GM12891 (cell line): ENCODE measurements at places on chromosomes 7 and 10.

GRCh38 chr7:117810642-117811512, 62.4 kb downstream of the CTTNBP2 start:
- DNase-seq: no peak

- no peak for DNase-seq
Measured at GRCh38 chr7:100639995-100640516, 1.3 kb downstream of the TFR2 start.

- DNase-seq: no peak
Measured at GRCh38 chr10:48976196-48976595, 36.6 kb upstream of the LRRC18 start.

GRCh38 chr10:48701139-48701901, 16.6 kb downstream of the WDFY4 start:
- DNase-seq: no peak

GRCh38 chr7:127872122-127872521, 159.1 kb downstream of the LRRC4 start:
- no peak for DNase-seq

GRCh38 chr7:157412021-157412443, 75.2 kb downstream of the DNAJB6 start:
- no peak for DNase-seq

GRCh38 chr10:122190176-122190943, 80.7 kb upstream of the BTBD16 start:
- DNase-seq: no peak

DNA sequence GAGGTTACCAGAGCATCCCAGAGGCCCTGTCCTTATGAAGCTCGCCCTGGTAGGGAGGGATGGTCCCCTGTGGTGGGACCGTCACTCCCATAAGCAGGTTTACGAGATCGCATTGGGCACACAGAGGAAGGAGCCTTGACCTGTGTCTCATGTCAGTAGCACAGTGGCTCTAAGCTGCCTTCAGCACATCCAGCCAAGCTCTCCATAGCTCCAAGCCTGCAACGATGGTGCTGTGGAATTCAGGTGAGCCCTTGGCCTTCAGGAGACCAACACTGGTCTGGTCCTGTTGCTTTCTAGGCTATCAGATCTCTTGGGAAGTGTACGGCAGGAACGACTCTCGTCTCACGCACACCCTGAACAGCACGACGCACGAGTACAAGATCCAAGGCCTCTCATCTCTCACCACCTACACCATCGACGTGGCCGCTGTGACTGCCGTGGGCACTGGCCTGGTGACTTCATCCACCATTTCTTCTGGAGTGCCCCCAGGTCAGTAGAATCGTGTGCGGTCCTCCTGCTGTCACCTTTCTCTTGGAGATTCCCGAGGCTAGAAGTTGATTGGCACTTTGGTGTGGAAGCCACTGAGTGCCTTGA, 605.3 kb upstream of the FOXK1 start:
- DNase-seq: no peak

DNA sequence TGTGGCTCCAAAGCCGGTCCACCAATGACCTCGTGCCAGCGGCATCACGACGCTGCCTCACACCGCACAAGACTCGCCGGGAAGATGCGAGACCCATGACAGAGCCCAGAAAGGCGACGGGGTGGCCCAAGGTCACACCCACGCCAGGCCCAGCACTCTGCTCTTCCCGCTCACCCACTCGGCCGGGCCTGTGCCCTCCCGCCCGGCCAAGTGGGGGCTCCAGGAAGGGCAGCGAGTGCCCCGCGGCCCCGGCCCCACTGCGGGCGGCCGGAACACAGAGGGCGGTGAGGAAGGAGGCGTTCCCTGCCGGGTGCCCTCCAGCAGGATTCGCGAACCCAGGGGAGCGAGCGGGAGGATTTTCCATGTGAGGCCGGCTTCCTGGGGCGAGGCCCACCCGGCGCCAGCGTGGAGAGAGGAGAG, 56.3 kb downstream of the PDGFA start:
- no peak for DNase-seq

- no peak for DNase-seq
Measured at GRCh38 chr10:102375867-102376266, 19.6 kb upstream of the NFKB2 start.

GRCh38 chr10:110275128-110275729, 29.5 kb downstream of the SMNDC1 start:
- no peak for DNase-seq

GRCh38 chr7:151665368-151665767, 145.7 kb upstream of the RHEB start:
- DNase-seq: no peak

- DNase-seq: no peak
Measured at GRCh38 chr10:77186936-77187335, 450.7 kb downstream of the KCNMA1 start.

DNA sequence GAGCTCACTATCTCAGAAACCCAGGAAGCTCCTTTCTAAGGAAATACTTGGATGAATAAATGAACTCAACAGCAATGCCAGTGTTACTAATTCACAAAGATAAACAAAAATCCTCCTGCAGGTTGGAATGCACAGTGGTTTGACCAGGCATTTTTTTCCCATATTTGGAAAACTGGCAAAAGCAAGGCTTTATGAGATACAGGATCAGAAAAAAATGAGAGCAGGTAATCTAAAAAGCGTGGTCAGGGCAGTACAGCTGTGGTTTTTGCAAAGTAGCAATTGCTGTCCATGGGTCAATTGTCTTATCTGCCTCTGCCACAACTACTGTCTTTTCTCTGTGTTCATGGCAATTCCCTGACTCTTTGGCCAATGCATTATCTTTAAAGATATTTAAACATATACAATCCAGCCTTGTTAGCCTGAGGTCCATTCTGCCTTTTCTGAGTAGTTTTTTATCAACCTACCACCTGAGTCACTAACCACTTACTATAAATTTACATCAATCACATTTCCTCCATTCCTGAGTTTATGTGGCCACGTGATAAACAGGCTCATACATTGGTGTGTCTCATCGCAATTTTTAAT, 564.5 kb upstream of the IGFBP3 start:
- DNase-seq: no peak

- no peak for DNase-seq
Measured at GRCh38 chr7:48074204-48074654, 14.8 kb upstream of the UPP1 start.

DNA sequence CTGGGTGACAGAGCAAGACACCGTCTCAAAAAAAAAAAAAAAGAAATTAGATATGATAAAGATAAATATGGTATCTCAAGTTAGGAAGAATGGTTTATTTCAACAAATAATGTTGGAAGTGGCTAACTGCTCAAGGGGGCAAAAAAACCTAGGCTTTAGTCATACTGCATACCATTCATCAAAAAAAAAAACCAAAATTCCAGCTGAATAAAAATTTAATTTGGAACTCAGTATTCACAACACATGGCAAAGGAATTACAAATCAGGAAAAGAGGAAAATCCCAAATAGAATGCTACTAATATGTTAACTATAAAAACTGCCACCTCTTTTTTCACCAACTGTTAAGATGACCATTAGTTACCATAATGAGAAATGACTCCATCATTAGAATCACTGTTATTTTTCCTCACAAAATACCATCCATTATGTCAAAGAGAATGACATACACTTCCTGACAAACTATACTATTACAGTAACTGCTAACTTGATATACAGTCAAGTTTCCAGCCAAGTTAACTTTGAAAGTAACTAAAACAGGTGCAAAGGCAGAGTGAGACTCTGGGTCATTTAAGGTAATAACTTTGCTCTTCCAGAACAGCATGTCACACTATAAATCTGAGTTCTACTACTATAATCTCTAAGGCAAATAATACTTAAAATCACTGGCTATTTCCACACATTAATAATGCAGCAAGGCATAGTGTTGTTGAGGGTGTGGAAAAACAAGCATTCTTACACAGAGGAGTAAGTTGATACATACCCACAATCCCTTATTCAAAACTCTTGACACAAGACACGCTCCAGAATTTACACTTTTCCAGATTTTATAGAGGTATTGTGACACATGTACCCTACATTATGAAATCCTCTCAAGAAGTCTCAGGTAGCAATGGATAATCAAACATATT, 10.2 kb downstream of the KBTBD2 start:
- no peak for DNase-seq

- DNase-seq: no peak
Measured at GRCh38 chr10:64518456-64518855, 997.3 kb downstream of the REEP3 start.

- DNase-seq: no peak
Measured at GRCh38 chr10:50607356-50607925, 16.3 kb downstream of the SGMS1 start.

DNA sequence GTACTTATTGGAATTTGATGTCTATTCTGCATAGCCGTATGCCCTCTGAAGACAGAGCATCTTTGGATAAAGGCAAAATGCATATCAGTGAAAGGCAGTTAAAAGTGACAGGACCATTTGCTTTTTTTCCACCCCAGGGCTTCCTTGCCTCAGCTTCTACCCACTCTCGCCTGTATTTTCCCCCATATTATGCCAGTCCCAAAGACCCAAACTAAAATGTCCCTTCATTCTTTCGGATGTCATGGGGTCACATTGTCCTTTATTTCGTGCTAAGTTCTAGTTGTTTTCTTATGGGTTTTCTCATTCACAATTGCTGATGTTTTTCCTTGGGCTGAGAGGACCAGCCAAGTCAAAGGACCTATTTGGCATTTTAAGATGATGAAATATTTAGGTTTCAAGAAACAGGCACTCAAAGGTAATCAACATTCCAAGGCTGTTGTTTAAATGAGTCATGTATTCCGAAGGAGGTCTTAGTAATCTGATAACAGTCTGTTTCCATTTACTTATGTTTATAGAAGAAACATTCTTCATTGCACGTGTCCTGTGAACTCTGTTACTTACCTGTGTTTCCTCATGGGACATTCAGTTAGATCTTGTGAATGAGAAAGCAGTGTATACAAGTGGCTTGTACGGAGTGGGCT, 74.1 kb downstream of the DNAH11 start:
- no peak for DNase-seq

DNA sequence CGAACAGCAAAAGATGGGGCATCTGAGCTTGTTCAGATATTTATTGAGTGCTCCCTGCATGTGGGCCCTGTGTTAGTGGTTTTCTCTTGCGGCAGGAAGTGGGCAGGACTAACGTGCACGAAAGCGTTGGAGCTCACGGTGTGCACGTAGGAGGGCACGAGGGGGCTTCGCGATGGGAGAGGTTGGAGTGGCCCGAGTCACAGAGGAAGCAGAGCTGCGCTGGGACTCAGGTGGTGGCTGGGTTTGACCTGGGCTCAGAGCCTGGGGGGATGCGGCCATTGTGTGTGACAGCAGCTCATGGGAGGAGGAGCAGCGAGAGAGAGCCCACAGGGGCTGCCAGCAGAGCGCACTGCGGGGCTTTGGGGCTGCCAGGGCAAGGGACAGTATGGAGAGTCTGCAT, 7.7 kb downstream of the ZSCAN25 start:
- DNase-seq: no peak

DNA sequence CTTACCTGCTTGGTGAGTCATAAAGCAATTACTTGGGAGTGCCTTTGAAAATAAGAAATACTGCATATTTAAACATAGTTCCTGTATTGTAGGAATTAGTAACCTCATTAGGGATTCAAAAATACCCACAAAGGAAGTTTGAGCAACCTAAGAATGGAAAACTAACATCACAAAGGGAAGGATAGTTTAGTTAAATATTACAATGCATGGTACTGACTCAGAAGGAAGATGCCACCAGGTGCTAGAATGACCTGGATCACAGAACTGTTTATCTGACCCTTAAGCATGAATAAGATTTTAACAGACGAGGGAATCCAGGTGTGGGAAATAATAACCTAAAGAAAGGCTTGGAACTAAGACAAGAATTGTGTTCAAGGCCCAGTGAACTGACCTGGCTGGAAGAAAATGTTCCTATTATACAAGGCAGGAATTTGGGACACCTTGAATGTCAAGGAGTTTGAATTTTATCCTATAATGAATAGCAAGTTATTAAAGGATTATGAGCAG, 106.4 kb downstream of the GSAP start:
- no peak for DNase-seq

DNA sequence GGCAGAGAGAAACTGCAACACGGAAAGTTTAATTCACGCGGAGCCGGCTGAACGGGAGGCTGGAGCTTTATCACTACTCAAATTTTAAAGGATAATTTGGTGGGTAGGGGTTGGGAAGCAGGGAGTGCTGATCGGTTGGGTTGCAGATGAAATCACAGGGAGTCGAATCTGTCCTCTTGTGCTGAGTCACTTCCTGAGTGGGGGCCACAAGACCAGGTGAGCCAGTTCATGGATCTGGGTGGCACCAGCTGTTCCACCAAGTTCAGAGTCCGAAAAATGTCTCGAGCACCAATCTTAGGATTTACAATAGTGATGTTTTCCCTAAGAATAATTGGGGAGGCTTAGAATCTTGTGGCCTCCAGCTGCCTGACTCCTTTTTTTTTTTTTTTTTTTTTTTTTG, 3.6 kb upstream of the PRAP1 start:
- DNase-seq: no peak

- DNase-seq: no peak
Measured at GRCh38 chr7:132933072-132933458, 148.8 kb downstream of the CHCHD3 start.

DNA sequence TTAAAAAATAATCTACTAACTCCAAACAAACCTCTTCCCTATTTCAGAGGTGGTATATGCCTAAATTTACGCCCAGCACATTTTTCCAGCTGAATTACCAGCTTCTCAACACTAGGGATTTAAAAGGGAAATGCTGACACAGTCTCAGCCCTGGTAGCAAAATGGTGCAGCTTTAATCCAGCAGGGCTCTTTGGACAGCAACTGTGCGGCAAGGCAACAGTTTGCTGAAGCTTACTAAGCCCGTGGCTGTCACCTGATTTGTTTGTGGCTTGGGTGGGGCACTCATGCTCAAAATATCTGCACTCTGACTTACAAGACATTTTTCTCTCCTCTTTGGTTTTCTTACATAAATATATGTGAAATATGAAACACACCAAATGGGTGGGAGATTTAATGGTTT, 206.7 kb downstream of the POU6F2 start:
- no peak for DNase-seq

DNA sequence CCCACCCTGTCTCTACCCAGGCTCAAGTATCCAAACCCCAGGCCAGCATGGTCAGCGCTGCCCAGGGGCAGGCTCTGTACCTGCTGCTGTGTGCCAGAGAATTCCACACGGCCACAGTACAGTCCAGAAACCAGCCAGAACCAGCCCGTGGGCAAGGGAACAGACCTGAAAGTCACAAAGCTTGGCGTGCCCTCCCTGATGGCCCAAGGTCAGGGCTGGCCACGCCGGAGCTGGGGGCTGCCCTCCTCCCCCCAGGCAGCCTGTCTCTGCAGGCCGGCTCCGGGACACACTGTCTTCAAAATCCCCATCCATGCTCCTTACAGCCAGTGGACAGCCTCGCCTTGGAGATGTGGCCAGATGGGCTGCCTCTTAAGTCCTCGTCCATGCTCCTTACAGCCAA, 78.4 kb downstream of the CTBP2 start:
- DNase-seq: no peak

DNA sequence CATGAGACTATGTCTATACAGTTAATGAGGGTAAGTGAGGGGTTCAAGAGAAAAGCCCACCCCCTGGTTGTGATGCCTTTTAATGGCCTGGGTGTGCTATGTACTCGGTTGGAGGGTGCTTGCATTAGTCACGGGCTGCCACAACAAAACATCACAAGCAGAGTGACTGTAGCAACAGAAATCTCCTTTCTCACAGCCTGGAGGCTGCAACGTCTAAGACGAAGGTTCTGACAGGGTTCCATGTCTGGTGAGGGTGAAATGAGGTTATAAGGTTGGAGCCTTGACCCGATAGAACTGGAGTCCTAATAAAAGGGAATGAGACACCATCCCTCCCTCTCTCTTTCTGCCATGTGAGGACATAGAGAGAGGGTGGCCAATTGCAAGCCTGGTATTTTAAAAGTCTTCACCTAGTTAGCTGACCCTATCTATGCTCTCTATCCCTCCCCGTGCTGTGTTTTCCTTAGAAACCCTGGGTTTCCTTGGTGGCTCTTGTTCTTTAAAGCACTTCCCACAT, 126.0 kb upstream of the GDF10 start:
- DNase-seq: no peak
